Mucosa of gallbladder (tissue), 1 donor: ENCODE measurements at places on chromosomes 2 and 18.

- no peak for DNase-seq
These were observed 262.0 kb downstream of the MREG start for GRCh38 chr2:215751200-215751910.

- no peak for DNase-seq
These were observed 967.8 kb downstream of the BCL11A start for GRCh38 chr2:59585655-59586054.

- peak; percentile 45 for DNase-seq
These were observed 209.6 kb upstream of the PIK3C3 start for GRCh38 chr18:41745166-41746049.

- no peak for DNase-seq
These were observed 463 bp upstream of the CABYR start for GRCh38 chr18:24138409-24138788.

GRCh38 chr2:205148755-205149154, 533.5 kb upstream of the NRP2 start:
- DNase-seq = no peak

DNA sequence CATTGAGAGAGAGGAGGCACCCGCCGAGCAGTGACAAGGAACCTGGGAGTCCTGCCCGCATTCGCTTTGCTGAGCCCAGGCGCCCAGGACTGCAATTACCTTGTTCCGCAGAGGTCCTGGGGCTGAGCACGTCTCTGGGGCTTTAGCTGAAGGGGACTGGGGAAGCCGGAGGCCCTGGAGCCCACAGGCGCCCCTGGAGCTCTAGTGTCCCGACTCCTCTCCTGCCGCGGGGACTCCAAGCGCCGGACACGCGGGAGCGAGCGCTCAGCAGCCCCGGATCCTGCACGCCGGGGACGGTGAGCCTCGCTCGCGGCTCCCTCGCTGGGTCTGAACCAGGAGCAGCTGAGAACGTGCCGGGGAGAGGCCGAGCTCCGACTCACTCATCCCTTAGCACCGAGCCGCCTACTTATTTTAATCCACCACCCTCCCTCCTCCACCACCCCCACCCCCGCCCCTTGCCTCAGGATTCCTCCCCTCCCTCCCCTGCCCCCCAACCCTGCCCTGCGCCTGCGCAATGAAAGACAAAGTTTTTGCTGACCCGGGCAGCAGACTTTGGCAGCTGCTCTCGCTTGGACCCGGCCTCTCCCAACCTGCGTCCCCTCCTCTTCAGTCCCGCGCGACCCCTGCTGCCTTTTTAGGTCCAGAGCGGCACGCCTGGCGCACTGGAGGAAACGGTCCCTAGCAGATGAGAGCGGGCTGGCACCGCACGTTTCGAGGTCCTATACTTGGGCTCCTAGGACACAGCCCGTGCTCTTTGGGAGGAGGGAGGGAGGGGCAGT, at the start of gene OSR1:
Gene OSR1 (minus strand): TSS at position 382 of the 779 bp plus-strand sequence. CDS start 4,818 bp downstream, outside the sequence.
- DNase-seq = peak; percentile 50

GRCh38 chr2:100832885-100833284, 12.9 kb downstream of the NPAS2 start:
- DNase-seq = no peak

- no peak for DNase-seq
These were observed 69.0 kb upstream of the TTC39C start for GRCh38 chr18:23945416-23946079.

DNA sequence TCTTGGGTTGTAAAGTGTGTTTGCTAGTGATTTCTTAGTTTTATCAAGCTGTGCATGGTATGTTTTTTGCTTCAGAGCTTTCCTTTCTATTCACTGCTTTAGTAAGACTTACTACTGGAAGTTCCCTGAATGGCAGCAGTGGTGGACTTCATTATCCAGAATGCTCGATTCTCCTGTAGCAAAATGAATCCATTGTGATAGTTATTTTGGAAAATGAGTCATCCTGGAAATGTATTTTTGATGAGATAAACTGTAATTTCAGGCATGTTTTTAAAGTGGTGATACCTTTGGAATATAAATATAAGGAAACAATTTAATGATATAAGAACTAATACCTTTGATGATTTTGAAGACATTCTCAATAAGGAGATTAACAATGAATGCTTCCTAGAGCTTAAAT, 387.1 kb downstream of the PTPRM start:
- no peak for DNase-seq

DNA sequence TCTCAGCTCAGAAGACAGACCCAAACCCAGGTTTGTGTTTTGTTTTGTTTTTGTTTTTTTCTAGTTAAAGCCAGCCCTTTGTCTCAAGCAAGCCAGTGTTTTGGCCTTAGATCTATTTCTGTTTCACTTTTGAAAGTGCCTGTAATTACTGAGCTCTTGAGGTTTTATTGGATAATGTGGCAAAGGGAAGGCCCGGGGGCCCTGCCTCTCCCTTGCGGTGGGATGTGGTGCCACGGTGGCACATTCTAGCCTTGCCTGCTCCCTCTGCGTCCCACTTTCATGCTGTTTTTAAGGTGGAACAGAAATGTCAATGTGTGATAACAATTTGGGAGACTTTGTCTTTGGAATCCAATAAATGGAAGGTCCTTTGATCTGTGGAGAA, 2.5 kb downstream of the HPCAL1 start:
- no peak for DNase-seq

- DNase-seq = peak; percentile 59
These were observed 356.6 kb downstream of the SPAG16 start for GRCh38 chr2:213640738-213641425.

DNA sequence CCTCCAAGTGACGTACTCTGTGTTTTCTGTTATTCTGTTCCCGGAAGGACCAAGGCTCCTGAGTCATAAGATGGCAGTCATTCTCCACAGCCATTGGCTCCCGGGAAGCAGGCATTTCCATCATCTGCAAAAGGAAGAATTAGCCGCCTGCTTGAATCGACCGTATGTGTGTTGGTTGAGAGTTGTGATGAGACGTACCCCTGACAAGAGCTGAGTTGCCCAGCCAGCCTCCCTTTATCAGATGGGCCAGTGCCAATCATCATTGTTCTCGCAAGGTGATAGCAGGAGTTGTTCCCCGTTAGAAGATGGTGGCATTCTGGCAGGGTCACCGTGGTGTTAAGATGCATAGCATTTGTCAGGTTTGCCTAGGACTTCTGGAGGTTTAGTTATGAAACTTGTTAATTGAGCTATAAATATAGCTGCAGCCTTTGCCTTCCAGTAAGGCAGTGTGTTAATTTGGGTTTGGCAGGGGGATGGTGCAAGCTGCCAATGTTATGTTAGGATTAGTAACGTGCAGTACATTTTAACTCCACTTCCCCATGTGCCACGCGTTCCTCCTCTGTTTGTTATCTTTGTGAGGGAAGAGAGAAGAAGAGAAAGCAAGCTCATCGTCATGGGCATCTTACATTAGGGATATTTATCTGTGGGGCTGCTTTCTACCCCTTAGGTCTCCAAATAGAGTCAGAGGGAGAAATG, 652.7 kb upstream of the FANCL start:
- DNase-seq = no peak

DNA sequence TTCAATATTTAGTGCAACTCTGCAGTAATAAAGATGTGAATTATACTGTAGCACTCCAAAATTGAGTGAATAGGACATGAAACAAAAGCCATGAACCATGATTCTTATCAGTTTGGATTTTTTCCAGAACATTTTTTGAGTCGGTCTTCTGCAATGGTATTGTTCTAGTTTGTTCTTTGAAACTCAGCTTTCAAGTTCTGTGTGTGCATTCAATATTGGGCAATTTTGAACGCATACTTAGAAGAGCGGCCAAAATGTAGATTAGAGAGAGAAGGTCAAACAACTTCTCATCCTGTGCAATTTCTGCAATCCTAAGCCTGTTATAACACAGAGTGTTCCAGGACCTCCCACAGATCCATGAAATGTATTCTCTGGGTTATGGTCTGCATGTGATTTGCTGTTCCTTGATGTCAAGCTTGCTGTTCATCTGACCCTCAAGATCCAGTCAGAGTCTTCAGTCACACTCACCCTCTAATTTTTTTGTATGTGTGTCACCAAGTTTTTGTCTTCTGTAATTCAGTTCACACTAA, 48.3 kb downstream of the TSPYL6 start:
- DNase-seq = no peak

DNA sequence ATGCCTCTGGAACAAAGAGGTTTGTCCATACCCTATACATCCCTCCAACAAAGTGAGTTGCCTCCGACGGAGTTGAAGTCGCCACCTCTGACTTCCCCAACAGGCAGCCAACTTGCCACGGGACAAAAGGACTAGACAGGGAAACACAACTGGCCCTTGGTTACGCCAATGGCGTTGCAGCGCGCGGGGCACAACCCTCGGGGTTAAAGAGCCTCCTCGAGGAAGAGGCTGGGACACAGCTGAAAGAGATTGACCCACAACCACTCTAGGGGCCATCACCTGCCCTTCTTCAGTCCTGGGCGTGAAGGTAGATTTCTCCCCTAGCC, 545 bp downstream of the GTF3C2 start:
- peak; percentile 24 for DNase-seq

- DNase-seq = peak; percentile 19
These were observed 122.1 kb upstream of the HS6ST1 start for GRCh38 chr2:128440666-128441340.

GRCh38 chr18:6602365-6602764, 127.2 kb upstream of the ARHGAP28 start:
- no peak for DNase-seq

GRCh38 chr2:109422071-109422757, 191.6 kb downstream of the SEPTIN10 start:
- no peak for DNase-seq

- peak; percentile 20 for DNase-seq
These were observed 407.3 kb upstream of the LYPD1 start for GRCh38 chr2:133077269-133077822.

DNA sequence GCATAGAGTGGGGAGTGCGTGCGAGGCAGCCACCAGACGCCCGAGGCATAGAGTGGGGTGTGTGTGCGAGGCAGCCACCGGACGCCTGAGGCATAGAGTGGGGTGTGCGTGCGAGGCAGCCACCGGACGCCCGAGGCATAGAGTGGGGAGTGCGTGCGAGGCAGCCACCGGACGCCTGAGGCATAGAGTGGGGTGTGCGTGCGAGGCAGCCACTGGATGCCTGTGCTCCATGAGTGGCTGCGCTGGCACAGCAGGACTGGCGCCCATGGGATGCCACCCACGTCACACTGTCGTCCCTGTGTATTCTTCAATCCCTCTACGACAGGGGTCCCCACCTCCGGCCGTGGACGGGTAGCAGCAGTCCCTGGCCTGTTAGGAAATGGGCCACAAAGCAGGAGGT, 221.9 kb downstream of the HDAC4 start:
- DNase-seq = no peak

DNA sequence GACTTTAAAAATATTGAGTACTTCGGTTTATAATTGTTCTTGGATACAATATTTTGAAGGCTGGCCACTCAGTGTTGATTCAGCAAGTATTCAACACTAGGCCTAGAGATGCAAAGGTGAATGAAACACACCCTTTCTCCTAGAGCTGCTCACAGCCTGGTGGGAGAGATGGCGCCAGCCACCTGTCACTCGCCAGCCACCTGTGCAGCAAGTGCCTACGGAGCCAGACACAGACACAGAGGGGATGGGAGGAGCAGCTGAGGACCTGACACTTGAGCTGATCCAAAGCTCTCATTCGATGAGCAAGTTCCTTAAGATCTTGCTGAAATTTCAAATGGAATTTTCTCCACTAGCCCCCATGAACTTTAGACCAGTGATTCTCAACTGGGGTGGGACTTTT, 151.1 kb upstream of the RIOK3 start:
- DNase-seq = no peak

DNA sequence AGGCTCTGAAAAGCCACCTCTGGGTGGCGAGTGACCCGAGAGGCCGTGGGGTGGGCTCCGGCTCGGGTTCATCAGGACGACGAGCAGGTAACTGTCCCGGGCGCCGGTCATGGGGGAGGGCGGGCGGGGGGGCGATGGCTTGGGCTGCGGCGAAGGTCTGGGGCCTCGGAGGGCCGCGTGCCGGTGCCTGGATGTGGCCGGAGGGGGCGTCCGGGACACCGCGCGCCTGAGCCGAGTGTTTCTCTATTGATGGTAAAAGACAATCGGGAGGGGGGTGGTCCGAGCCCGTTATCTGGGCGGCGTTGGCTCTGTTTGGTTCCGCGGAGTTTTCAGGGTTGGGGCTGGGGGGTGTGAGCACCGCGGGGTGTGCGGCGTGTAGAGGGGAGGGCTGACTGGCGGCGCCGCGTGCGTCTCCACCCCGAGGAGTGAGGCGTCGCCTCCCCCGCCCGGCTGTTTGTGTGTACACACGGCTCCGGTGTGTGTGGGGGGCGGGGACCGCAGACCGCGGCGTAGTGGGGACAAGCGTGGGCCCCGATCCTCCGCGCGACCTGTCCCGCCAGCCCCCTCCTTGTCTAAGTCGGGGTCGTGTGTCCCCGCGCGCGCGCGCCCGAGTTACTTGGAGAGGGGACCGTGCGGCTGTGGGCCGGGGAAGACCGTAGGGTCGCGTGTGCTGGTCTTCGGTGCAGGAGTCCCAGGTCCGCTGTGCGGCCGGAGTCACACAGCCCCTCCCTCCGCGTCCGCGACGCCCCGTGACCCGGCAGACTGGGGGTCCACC, 1.6 kb downstream of the CTIF start:
- peak; percentile 48 for DNase-seq

GRCh38 chr2:191910518-191910917, 63.6 kb upstream of the CAVIN2 start:
- no peak for DNase-seq

DNA sequence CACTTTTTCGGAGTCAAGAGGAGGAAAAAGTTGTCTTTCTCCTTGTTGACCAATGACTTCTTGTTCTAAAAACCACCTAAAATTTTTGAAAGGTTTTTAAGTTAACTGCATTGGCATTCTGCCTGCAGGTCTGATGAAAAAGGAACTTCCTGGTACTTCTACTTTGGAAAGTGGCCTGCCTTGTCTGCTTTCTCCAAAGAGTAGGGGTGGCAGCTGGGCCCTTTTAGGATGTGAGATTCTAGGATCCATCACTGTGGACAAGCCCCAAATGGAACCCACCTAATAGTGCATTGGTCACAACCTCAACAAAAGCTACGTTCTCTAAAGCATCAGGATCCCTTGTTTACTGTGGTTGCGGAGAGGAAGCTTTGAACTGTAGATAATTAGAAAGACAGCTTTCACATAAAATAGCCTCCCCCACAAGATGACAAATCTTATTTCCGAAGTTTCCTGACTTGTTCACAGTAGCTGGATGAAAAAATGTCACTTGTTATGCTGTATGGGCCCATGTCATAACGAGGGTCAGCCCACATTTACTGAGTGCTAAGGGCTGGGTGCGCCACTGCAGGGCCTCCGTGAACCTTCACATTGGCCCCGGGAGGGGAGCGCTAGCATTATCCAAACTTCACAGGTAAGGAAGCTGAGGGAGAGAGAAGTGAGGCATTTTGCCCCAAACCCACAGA, 17.4 kb downstream of the ASPRV1 start:
- no peak for DNase-seq

DNA sequence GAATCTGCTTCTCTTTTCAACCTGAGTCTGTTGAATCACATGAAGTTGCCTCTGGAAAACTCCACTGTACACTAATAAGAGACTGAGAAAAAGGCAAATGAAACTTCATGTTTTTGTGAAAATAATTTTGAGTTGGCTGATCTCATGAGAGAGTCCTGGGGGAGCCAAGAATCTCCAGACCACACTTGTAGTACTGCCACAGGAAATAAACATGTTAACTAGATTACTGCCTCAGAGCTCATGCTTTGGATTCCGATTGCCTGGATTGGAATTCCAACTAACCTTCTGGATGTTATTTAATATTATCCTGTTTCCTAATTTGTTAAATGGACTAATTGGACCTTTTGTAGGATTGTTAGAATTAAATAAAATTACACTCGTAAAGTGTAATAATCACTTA, 25.2 kb downstream of the NUP35 start:
- no peak for DNase-seq

GRCh38 chr2:115568643-115569042, 1126.2 kb downstream of the DPP10 start:
- DNase-seq = no peak
